ENCODE measurements at places on chromosomes 3 and 15.

DNA sequence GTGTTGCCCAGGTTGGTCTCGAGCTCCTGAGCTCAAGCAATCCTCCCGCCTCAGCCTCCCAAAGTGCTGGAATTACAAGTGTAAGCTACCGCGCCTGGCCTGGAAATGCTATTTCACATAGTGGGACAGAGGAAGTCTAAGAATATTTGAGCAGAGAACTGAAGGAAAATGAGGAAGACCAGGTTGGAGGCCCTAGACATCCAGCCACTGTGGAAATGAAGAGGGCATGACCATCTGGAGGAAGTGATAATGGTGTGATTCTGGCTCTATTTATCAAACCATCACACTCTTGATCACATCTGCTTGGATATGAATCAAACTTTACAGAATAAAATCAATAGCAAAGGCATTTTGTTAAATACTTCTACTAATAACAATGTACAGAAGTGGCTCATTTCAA, 65.9 kb upstream of the ARHGEF3 start:
- no peak for DNase-seq

- DNase-seq, result no peak
Observed at GRCh38 chr3:184749168-184749744, 37.4 kb upstream of the MAGEF1 start.

- no peak for DNase-seq
Observed at GRCh38 chr15:38084289-38084688, 149.8 kb downstream of the TMCO5A start.

DNA sequence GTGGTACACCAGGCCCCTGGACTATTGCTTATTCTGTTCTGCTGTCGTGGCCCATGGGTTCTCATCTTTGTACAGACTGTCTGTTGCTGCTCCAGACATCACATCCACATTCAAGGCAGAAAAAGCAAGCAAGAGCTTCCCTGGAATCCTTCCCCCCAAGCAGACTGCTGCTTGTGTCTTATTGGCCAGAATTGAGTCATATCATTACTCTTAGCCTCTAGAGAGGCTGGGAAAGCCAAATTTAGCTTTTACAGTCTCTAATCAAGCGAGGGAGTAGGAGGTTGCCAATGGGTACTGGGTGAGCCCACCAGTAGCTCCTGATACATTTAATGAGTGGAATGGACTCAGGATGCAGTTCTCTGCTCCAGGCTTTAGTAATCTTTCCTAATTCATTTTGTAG, 39.4 kb downstream of the RAB6B start:
- DNase-seq, result no peak

DNA sequence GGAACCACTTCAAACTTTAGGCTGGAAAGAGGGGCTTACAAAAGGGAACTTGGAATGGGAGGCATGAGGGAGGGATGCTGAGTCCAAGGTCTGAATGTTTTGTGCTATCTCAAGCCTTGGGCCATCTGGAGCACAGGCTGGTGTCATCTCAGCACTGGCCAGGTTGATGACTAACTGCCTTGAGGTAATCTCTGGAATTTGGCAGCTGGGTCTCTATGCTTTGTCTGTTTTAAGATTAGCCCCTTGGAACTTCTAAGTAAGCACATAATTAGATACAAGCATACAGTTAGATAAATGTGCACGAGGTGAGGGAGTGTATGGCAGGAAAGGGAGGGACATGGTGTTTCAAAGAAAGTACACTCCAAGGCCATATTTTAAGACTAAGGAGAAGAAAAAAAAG, 252.4 kb upstream of the CCDC54 start:
- no peak for DNase-seq

GRCh38 chr3:62287392-62287927, 85.9 kb downstream of the FEZF2 start:
- no peak for DNase-seq

- DNase-seq, result no peak
Observed at GRCh38 chr15:59711451-59712243, 22.5 kb upstream of the BNIP2 start.

DNA sequence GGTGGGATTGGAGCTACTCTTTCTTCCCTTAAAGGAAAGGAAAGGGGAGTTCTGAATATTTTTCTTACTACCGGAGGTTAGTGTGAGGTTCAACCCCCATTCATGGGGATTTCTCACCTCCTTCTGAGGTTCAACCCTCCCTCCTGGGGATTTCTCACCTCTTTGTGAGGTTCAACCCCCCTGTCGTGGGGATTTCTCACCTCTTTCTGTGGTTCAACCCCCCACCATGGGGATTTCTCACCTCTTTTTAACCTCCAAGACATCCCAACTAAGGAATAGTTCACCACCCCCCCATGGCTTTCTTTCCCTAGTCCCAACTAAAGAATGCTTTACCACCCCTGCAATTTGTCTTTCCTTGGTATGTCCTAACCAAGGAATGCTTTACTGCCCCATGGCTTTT, 520.3 kb downstream of the EDEM1 start:
- no peak for DNase-seq

GRCh38 chr3:177262396-177262795, 65.1 kb upstream of the TBL1XR1 start:
- no peak for DNase-seq

DNA sequence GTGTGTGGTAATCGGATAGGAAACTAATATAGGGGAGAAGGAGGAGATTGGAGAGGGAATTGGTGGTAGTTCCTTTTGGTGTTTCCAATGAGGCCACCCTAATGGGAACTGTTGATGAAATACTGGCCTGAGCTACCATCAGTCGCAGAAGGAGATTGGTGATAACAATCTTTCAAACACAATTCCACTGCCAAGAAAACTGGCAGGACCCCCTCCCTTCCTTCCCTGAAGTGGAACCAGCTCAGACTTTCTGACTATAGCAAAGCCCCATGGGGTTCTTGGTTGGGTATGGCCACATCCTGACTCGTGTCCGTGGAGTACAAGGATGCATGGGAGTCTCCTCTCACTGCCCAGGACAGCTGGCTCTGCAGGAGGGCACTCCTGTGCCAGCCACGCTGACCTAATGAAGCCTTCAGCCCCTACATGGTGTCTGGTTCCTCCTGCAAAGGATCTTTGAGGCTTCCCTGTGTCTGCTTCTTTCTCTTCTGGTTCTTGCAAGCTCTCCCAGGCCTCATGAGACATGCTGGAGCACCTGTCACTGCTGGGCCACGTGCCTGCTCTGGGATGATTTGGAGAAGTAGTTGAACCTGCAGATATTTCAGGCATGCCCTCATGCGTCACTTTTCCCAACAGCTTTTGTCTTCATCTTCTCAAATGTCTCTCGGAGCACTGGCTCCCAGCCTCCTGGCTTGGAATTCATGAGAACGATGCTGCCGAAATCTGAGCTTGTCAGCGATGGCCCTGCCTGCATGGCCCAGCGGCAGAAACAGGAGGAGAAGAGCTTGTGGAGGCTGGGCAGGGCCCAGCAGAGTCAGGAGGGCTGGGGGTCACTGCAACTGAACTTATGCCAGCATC, 90.0 kb upstream of the ADPGK start:
- no peak for DNase-seq

DNA sequence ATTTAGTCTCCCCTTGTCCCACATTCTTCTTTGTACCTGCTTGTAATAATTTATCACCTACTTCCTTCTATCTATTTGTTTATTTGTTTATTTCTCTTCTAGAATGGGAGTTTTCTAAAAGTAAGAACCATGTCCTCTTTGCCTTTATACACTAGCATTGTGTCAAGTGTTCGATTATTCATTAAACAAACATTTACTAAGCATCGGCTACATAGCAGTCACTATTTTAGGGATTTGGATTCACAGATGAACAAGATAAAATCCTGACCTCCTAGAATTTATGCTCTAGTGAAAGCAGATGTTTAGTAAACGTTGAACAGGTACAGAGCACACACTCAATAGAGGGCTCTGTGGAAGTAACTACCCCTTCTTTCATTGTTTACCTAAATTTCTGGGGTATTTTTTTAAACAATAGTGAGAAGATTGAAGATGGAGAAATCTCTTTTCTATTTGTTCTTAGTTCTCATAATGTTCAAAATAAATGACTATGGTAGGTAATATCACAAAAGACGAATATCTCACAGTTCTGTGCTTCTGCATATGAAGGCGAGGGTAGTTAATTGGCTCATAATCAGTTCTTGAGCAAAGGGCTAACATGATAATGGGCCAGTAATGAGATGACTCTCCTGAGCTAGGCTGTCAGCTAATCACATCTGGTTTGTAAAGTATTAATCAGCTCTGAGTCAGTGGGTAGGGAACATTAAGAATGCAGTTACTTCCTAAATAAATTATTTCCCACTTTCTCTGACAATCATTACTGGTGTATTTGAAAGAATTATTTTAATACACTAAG, 111.9 kb downstream of the SLC9A9 start:
- no peak for DNase-seq

GRCh38 chr3:114698146-114699105, 404.6 kb downstream of the TIGIT start:
- DNase-seq, result no peak

GRCh38 chr3:65851827-65852226, 186.9 kb downstream of the MAGI1 start:
- no peak for DNase-seq

- DNase-seq, result no peak
Observed at GRCh38 chr15:92068121-92068520, 214.6 kb downstream of the SLCO3A1 start.

DNA sequence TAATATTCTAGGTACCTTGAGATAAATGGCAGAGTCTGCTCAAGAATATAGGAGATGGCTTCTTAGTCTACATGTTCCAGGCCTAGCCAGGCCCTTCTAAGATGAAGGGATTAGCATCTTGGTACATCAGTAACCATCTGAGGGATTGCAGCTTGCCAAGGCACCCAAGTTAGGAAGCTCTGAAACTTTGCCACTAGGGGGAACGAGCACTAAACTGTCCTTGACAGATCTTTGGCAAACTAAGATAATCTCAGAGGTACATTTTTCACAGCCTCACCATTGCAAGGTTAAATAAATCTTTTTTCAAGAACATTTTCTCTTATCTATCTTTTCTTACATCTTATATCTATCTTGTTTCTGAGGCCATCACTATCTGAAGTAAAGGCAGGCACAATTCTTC, 351.2 kb downstream of the RAP2B start:
- DNase-seq, result no peak

DNA sequence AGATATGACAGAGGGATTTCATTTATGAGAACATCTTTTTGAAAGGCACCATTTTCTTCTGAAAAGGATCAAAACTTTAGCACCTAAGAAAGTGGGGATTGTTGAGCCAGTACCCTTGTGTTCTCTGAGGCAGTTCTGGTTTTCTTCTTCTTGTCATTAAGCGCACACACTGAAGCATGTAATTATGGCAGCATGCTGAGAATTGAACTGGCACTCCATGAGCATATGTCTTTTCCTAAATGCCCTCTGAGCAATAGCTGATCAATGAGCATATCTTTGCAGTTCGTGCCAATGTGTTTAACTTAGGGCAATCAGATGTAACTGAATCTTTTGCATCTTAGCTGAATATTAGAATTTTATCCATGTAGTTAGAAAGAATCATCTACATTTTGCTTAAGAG, 53.9 kb upstream of the VGLL3 start:
- DNase-seq, result no peak

DNA sequence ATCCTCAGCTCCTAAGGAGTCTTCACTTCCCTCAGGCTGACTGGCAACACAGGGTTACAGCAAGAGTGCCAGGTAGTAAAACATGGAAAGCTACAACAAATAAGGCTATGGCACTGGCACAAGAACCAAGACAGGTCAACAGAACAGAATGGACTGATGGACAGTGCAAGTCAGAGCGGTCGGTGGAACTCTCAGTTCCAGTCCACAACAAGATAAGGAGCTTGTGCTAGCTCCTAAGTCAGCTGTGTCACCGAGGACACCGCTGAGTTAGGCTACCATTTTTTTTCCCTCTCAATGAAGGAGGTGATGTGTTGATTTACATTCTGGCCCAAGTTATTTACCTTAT, 55.9 kb upstream of the LIMD1 start:
- no peak for DNase-seq
